Activated T-helper 1 cell treated with anti-CD3 and anti-CD28 coated beads, Interleukin-12 subunit alpha, Interleukin-12 subunit beta, Interleukin-2, Interleukin-4 antibody, amounts not matched to agents 30 ng/mL and 10 ng/mL and 1 ng/mL, durations not matched to agents 14 hours and 24 hours and 36 hours (primary cell): ENCODE measurements at places on chromosomes 4 and X.

DNA sequence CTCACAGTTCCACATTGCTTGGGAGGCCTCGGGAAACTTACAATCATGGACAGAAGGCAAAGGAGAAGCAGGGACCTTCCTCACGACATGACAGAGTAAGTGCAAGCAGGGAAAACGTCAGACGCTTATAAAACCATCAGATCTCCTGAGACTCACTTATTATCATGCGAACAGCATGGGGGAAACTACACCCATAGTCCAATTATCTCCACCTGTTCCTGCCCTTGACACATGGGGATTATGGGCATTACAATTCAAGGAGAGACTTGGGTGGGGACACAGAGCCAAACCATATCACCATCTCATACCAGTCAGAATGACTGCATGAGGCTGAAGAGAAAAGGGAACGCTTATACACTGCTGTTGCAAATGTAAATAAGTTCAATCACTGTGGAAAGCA, 1066.9 kb upstream of the PCDH7 start:
- DNase-seq = no peak

GRCh38 chrX:52271206-52271605, 86.5 kb downstream of the MAGED4 start:
- no peak for DNase-seq

GRCh38 chrX:150092549-150092948, 154.3 kb upstream of the EOLA2 start:
- no peak for DNase-seq

- DNase-seq = no peak
Measured at GRCh38 chr4:145501051-145501660, 19.5 kb downstream of the SMAD1 start.

DNA sequence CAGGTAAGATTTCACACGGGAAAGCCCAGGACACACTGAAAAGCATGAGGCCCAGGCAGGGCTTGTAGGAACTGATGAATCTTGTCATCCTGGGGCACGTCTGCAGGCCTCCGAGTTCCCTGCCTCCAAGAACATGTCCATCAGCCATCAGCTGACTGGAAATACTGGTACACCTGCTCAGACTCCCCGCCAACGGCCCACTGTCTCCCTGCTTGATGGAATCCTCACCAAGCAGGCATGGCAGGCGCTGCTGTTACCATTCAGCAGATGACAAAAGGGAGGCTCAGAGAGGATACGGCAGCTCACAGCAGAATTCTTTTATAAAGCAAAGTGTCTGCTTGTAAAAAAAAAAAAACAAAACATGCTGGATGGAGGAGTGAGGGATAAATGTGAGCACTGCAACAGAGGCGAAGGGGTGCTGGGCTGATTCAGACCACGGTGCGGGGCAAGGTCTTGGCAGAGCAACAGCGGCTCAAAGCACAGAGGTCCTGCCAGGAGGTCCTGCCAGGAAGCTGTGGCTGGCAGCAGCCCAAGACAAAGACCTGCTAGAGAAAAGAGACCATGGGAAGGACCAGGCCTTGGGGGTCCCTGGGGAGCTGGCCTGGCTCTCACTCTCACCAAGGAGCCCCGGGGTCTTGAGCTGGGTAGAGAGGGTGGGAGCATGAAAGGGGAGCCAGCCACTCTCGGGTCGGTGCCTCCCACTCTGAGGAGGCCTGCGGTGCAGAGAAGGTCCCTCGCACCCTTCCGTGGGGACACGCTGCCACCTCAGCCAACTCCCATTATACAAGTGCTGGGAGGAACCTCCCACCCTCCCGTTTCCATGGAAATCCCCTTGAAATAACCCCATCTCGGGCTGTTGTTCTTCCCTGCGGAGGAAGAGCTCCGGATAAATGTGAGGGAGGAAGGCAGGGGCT, 25.6 kb downstream of the PPP2R2C start:
- DNase-seq = no peak
